Urinary bladder (tissue), 4 donors: ENCODE measurements at places on chromosomes 6 and 20.
A peak's percentile ranks its signal among the peaks of the same experiment; 100 is the strongest.

GRCh38 chr6:82264824-82265223 lies 17.3 kb upstream of the IBTK start:
- DNase-seq, result no peak

DNA sequence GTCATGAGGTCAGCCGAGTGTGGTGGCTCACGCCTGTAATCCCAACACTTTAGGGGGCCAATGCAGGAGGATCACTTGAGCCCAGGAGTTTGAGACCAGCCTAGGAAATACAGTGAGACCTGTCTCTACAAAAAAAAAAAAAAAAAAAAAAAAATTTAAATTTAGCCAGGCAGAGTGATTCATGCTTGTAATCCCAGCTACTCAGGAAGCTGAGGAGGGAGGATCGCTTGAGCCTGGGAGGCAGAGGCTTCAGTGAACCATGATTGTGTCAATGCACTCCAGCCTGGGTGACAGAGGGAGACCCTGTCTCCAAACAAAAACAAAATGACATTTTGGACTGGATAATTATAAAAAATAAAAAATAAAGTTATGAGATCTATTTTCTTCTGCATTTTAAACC lies 56.2 kb downstream of the ADGRF1 start:
- no peak for DNase-seq

DNA sequence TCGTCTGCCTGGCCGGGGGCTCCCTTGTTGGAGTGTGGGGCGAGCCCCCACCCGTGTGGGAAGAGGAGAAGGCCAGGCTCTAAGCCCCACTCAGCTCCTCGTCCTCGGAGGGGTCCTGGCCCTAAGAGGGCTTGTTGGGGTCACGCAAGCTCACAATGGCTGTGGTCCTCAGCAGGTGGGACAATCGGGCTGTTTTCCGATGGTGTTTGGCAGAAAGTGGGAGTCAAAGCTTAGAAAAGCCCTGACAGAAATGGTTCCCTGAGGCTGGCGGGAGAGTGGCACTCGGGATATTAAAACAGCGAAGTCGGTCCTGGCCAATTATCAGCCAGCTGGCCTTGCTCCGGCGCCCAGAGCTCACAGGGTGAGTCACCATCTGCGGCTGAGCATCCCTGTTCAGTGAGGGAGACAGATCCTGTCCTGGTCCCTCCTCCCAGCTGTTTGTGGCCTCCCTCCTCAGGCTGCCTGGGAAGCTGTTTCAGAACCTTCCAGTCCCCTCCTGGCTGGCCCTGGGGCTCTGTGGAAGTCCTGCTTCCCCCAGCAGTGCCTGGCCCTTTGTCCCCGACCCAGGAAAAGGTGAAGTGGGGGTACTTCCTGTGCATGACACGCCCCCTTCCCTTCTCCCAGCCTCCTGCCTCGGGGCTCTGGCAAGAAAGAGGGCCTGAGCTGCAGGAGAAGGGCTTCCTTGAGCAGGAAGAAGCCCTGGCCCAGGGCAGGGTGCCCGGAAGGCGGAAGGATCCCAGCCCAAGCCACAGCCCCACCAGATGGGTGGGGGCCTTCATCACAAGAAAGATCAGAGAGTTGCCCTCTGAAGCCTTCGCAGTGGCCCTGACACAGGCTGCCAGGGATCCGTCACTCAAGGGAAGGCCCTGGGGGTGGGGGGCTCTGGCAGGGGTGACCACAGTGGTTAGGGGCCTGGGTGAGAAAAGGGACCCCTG lies 53.6 kb upstream of the BHLHE23 start:
- DNase-seq, result no peak

DNA sequence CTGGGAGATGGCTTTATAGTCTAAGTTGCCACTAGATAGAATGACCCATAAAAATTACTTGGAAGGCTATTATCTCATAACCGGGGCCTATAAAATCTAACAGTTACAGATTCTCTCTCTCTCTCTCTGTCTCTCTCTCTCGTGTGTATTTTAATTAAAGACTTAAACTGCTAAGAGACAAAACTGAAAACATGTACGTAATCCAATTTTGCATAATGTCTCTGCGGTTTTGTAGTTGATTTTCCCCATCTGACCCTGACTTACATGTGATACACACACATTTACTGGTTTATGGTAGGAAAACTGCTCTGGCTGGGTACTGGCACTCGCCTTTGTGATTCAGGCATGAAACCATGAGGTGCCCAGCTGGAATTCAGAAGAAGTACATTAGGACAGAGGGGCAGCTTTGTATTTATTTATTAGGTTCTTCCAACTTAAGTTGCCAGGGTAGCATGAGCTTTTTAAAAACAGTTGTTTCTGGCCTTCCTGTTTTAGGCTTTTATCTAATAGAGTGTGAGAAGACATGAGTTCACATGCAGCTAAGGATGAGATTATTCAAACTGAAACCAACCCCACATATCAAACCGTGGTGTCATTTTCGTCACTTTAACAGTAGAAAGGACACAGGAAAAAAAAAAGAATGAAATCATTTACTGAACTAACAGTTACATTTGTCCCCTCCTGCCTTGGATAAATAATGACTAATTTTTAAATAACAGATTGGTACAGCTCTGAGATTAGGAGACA lies 182.5 kb downstream of the GMPR start:
- no peak for DNase-seq

DNA sequence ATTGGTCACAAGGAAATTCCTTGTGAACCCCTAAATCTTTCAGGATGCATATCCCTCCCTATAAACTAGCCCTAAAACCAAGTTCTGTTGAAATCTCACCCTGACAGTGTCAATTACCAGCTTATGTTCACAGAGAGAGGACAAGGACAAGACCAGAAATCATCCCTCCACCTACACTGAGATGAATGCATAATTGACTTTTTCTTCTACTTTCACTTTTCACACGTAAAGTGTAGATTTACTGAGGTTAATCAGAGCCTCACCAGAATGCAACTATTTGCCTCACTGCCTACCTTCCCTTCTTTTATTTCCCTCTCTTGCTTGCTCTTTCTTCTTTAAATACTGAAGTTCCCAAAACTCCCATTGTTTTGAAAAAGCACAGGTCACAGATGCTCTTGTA lies 15.3 kb upstream of the NKAIN2 start:
- no peak for DNase-seq

GRCh38 chr6:119484598-119484997 lies 135.0 kb upstream of the MAN1A1 start:
- peak; percentile 31 for DNase-seq

DNA sequence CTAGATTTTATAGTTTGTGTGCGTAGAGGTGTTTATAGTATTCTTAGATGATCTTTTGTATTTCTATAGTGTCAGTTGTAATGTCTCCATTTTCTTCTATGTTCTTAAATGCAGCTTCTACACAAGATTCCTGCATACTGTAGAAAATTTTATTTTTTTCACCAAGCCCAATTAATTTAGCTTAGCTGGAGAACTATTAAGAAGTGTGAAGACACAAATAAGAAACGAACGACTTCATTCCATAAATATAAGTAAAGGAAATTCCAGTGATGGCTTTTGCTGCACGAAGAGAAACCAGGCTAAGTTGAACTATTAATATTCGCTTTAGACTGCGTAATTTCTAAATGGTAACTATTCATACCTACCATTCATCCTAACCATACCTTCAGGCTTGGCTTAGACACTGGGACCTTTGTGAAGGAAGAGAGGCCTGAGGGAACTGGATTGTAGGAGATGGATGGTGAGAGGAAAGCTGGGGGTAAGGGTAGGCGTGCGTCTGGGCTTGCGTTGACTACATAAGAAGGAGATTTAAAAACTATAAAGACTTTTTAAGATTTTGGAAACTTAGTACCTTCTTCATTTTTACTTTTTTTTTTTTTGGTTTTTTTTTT lies 15.9 kb downstream of the HLA-DOA start:
- DNase-seq, result no peak

- no peak for DNase-seq
Measured at GRCh38 chr6:118864341-118865099, 29.4 kb upstream of the ASF1A start.

- no peak for DNase-seq
Measured at GRCh38 chr20:57325632-57326356, 3.8 kb upstream of the SPO11 start.

DNA sequence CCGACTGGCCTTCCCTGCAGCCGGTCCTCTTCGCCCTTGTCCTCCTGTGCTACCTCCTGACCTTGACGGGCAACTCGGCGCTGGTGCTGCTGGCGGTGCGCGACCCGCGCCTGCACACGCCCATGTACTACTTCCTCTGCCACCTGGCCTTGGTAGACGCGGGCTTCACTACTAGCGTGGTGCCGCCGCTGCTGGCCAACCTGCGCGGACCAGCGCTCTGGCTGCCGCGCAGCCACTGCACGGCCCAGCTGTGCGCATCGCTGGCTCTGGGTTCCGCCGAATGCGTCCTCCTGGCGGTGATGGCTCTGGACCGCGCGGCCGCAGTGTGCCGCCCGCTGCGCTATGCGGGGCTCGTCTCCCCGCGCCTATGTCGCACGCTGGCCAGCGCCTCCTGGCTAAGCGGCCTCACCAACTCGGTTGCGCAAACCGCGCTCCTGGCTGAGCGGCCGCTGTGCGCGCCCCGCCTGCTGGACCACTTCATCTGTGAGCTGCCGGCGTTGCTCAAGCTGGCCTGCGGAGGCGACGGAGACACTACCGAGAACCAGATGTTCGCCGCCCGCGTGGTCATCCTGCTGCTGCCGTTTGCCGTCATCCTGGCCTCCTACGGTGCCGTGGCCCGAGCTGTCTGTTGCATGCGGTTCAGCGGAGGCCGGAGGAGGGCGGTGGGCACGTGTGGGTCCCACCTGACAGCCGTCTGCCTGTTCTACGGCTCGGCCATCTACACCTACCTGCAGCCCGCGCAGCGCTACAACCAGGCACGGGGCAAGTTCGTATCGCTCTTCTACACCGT lies 6.1 kb downstream of the UBD start:
- peak; percentile 2 for DNase-seq

- no peak for DNase-seq
Measured at GRCh38 chr20:50312682-50313521, 122.3 kb downstream of the CEBPB start.

GRCh38 chr6:105509506-105510331 lies 106.8 kb upstream of the PREP start:
- DNase-seq, result no peak
